Activated T-helper 1 cell treated with anti-CD3 and anti-CD28 coated beads, Interleukin-12 subunit alpha, Interleukin-12 subunit beta, Interleukin-2, Interleukin-4 antibody, amounts not matched to agents 30 ng/mL and 10 ng/mL and 1 ng/mL, durations not matched to agents 14 hours and 24 hours and 36 hours (primary cell): ENCODE measurements at places on chromosomes 12 and 14.

DNA sequence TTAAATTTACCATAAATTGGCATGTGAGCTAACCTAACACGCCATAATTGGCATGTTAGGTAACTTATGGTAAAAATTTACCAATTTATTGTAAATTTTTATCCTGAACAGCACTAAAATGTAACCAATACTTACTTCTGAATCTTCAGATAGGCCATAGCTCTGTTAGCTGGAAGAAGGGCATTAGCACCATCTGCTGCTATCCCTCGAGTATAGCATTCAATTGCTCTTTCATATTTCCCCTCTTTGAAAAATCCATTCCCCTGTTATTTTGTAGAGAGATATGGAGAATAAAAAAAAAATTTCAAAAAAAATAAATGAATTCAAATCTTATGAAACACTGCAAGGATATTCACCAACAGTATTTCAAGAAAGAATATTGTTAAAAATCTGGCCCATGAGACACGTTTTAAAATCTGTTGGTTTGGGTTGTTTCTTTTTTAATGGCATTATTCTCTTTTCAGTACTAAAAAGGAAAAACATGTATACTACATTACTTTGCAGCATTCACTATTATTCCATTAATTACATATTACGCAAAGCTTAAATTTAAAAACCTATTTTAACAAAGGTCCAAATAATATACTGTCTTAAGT is 19.1 kb downstream of the RPAP3 start:
- no peak for DNase-seq

DNA sequence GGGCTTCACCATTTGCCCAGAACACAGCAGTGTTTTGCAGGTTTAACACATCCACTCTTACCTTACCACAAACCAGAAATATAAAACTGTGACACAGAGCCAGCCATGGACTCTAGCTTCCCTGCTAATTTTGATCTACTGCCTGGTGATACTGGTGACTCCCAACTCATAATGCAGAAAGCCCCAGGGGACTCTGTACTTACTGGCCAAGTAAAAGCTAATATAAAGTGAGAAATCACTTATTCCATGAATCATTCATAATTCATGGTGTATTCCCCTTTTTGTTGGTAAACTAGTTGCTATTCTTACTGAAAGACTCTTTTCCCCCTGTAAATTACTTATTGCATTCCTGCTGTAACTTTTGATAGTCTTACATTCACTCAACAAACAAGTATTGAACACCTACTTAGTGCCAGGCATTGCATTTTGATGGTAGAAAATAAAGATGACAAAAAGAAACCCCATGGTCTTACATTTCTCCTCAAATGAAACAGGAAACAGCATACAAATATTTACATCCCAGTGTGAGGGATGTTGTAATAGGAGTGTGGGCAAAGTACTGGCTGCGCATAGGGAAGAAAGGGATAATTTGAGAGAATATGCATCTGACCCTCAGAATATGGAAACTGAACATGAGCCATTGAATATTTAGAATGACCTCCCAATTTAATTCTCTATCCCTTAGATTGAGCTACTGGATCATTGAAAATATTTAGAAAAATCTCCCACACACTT is 279.6 kb downstream of the PDZRN4 start:
- DNase-seq = no peak

- no peak for DNase-seq
Observed at GRCh38 chr12:43214166-43214565, 337.8 kb downstream of the ADAMTS20 start.

GRCh38 chr12:58980768-58981167 is 60.5 kb upstream of the LRIG3 start:
- DNase-seq = no peak

GRCh38 chr12:93520454-93520853 is 52.0 kb upstream of the SOCS2 start:
- DNase-seq = no peak

- no peak for DNase-seq
Observed at GRCh38 chr12:18320036-18320617, 58.8 kb downstream of the PIK3C2G start.

- DNase-seq = no peak
Observed at GRCh38 chr12:53413485-53414204, 10.0 kb upstream of the AMHR2 start.
